ENCODE measurements at places on chromosomes 7 and 10. TPM values are rescaled to one million over a fixed set of nuclear protein-coding genes. Genes with fewer than 3 reads are reported as not detected.
A peak's percentile ranks its signal among the peaks of the same experiment; 100 is the strongest.

RNF133 gene
- total RNA-seq: not detected

FHIP2A gene
- total RNA-seq: 52.8 TPM

NODAL gene
- not detected for total RNA-seq

TDRD1 gene
- not detected for total RNA-seq

RPA3 gene
- 36.5 TPM for total RNA-seq

ZNF804B gene
- total RNA-seq: not detected

- H3K4me1 ChIP-seq: no peaks in the 10 kb centered on the region
- no peak for DNase-seq
These were observed 598.0 kb downstream of the NXPH1 start for GRCh38 chr7:9031386-9031785.

GRCh38 chr7:87337331-87337730 is 8.1 kb upstream of the CROT start:
- no peak for DNase-seq
- H3K36me3 ChIP-seq: peaks cover 38% of the 10 kb centered on the region
- H3K4me3 ChIP-seq: no peak overlapping the region
- H3K27ac ChIP-seq: no peak overlapping the region

DNA sequence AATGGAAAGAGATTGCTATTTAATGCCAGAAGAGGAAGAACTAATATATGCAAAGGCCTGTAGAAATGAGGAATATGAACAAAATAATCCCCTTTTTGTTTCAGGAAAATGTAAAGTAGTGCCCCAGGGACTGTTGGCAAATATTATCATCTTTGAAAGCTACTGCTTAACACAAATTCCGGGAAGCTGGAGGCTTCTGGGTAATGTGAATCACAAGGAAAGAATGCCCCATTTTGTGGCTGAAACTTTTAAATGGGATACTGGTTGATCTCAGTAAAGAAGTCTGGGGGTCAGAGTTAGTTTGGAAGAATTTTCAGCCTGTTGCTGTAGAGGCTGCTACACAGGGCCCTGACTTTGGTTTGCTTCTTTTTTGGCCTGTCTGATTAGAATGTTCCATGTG is 141.0 kb downstream of the PTEN start:
- no peak overlapping the region for H3K4me3 ChIP-seq
- no peaks in the 10 kb centered on the region for H3K36me3 ChIP-seq
- H3K27me3 ChIP-seq: no peaks in the 10 kb centered on the region
- H3K4me1 ChIP-seq: no peaks in the 10 kb centered on the region
- no peak overlapping the region for H3K27ac ChIP-seq
- no peak for DNase-seq

GRCh38 chr7:146966274-146966673 is 849.7 kb downstream of the CNTNAP2 start:
- H3K27ac ChIP-seq: no peak overlapping the region
- no peaks in the 10 kb centered on the region for H3K36me3 ChIP-seq
- no peak overlapping the region for H3K4me3 ChIP-seq
- no peaks in the 10 kb centered on the region for H3K4me1 ChIP-seq
- no peak for DNase-seq

DNA sequence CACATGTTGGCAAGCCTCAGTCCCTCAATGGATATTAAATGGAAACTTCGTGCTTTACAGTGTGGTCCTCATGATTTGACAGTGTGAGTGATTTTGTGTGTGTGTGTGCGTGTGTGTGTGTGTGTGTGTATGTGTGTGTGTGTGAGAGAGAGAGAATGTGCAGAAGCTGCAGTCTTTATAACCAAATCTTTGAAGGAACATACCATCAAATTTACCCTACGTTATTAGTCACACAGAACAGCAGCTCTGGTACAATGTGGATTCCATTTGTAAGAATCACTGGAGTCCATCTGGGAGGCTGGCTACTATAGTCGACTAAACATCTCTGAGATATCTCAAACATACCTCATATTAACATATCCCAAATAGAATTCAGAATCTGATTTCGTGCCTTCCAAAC is 928.0 kb upstream of the POT1 start:
- no peaks in the 10 kb centered on the region for H3K36me3 ChIP-seq
- H3K27ac ChIP-seq: no peak overlapping the region
- no peaks in the 10 kb centered on the region for H3K27me3 ChIP-seq

- no peaks in the 10 kb centered on the region for H3K36me3 ChIP-seq
- H3K27me3 ChIP-seq: no peaks in the 10 kb centered on the region
- no peak for DNase-seq
- no peak overlapping the region for H3K27ac ChIP-seq
These were observed 39.5 kb downstream of the CACNA2D1 start for GRCh38 chr7:82404094-82404493.

GRCh38 chr7:139566736-139567646 is 43.5 kb downstream of the CLEC2L start:
- no peak for DNase-seq
- H3K36me3 ChIP-seq: peaks cover 3% of the 10 kb centered on the region
- H3K27ac ChIP-seq: no peak overlapping the region
- H3K4me3 ChIP-seq: no peak overlapping the region

- no peak overlapping the region for H3K27ac ChIP-seq
- H3K36me3 ChIP-seq: no peaks in the 10 kb centered on the region
- H3K27me3 ChIP-seq: no peaks in the 10 kb centered on the region
- DNase-seq: peak; percentile 55
- H3K4me1 ChIP-seq: peaks cover 13% of the 10 kb centered on the region
- H3K4me3 ChIP-seq: no peak overlapping the region
These were observed 517.5 kb downstream of the DNAJB6 start for GRCh38 chr7:157854066-157854891.
